ENCODE measurements at places on chromosomes 7 and 10. TPM values are rescaled to one million over a fixed set of nuclear protein-coding genes. Genes with fewer than 3 reads are reported as not detected.

DNA sequence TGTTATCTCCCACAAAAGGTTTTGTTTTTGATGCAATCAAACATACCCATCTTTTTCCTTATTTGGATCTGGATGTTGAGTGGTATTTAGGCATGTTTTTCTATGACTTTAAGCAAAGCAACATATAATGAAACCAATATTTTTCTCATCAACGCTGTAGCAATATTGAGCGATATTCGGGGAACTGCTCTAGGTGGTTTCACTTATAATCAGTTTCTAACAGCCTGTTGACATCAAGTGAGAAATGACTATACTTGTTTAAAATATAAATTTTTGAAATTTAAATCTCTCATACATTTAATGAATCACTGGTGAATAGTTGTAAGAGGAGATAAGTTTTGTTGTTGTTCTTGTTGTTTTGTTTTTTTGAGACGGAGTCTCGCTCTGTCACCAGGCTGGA lies 52.8 kb upstream of the CCAR1 start:
- no peak for DNase-seq
- peaks cover 4% of the 10 kb centered on the region for H3K36me3 ChIP-seq
- no peak overlapping the region for H3K4me3 ChIP-seq
- H3K4me1 ChIP-seq = no peaks in the 10 kb centered on the region
- no peak overlapping the region for H3K27ac ChIP-seq
- H3K27me3 ChIP-seq = no peaks in the 10 kb centered on the region

- peaks cover 4% of the 10 kb centered on the region for H3K4me1 ChIP-seq
- no peak overlapping the region for H3K4me3 ChIP-seq
- no peaks in the 10 kb centered on the region for H3K36me3 ChIP-seq
- H3K27me3 ChIP-seq = no peaks in the 10 kb centered on the region
- no peak for DNase-seq
- H3K27ac ChIP-seq = no peak overlapping the region
These were observed 66.9 kb downstream of the BBS9 start for GRCh38 chr7:33196221-33196620.

- H3K4me1 ChIP-seq = peaks cover 15% of the 10 kb centered on the region
- H3K27me3 ChIP-seq = peaks cover 10% of the 10 kb centered on the region
- no peak overlapping the region for H3K4me3 ChIP-seq
- peak overlapping the region; percentile 35 for H3K27ac ChIP-seq
These were observed 68.2 kb downstream of the CUBN start for GRCh38 chr10:17061418-17061817.

DNA sequence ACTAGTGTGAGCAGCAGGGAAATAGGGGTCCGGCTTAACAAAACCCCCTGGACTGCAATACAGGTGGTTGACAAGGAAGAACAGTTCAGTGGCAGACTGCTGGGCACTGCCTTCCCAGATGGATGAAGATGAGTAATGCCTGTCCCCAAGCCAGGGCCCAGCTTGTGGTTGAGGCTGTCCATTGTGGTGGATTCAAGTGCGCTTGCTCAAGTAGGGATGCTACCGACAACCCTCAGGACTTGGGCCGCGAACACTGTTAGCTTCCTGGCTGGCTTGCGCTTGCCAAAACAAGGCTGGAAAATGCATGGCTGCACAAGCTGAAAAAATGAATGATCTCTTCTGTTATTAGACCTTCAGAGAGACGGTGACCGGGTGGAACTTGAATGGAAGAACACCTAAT lies 116.1 kb upstream of the ACBD5 start:
- H3K27ac ChIP-seq = no peak overlapping the region
- H3K4me3 ChIP-seq = no peak overlapping the region
- H3K36me3 ChIP-seq = no peaks in the 10 kb centered on the region
- peaks cover 4% of the 10 kb centered on the region for H3K4me1 ChIP-seq

DNA sequence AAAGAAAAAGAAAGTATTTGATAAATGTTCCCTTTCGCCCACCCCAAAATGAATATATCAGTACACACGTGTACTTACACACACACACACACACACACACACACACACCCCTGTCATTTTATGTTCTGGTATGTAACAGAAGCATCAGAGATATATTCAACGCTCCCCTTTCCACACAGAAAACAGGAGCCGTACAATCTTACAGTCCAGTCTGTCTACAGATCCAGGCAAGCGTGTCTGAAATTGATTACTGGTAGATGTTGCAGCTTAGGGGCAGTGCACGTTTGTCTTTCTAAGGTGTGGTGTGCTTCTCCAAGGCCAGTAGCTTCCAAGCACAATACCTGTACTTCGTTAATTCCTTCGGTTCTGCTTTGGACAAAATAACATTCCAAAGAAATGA lies 143.7 kb upstream of the RNF32 start:
- H3K27me3 ChIP-seq = peaks cover 2% of the 10 kb centered on the region
- H3K4me3 ChIP-seq = no peak overlapping the region
- no peak overlapping the region for H3K27ac ChIP-seq
- no peaks in the 10 kb centered on the region for H3K4me1 ChIP-seq
- no peaks in the 10 kb centered on the region for H3K36me3 ChIP-seq

DKK1 gene
- not detected for total RNA-seq

CYP2C19 gene
- total RNA-seq = 0.33 TPM

ERVW-1 gene
- total RNA-seq = not detected
